Stimulated activated CD4-positive, alpha-beta T cell treated with anti-CD3 and anti-CD28 coated beads, Interleukin-15, amount 100 ng/mL, for 1 hour (primary cell): ENCODE measurements at places on chromosomes 2 and 18.

GRCh38 chr2:73103018-73103542 lies 9.7 kb downstream of the RAB11FIP5 start:
- DNase-seq, result no peak

- no peak for DNase-seq
Observed at GRCh38 chr2:8169443-8169842, 512.4 kb upstream of the ID2 start.

GRCh38 chr2:5373200-5373599 lies 319.0 kb upstream of the SOX11 start:
- DNase-seq, result no peak

DNA sequence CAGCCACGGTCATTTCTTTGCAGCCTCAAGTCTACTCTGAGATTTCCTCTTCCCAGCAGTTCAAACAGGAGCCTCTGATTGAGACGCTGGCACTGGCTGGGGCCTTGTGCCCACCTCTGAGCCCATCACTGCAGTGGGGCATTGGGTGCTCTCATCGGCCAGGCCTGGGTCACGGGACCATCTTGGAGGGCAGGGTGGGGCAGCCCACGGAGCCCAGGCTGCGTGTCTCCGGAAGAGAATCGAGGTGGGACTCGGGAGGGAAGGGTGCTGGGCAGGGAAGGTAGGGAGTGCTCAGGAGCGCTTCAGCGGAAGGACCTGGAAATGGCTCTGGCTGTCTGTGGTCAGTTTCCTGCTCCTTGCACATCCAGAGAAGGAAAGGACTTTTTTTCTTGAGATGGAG lies 82.4 kb downstream of the RTP5 start:
- no peak for DNase-seq

DNA sequence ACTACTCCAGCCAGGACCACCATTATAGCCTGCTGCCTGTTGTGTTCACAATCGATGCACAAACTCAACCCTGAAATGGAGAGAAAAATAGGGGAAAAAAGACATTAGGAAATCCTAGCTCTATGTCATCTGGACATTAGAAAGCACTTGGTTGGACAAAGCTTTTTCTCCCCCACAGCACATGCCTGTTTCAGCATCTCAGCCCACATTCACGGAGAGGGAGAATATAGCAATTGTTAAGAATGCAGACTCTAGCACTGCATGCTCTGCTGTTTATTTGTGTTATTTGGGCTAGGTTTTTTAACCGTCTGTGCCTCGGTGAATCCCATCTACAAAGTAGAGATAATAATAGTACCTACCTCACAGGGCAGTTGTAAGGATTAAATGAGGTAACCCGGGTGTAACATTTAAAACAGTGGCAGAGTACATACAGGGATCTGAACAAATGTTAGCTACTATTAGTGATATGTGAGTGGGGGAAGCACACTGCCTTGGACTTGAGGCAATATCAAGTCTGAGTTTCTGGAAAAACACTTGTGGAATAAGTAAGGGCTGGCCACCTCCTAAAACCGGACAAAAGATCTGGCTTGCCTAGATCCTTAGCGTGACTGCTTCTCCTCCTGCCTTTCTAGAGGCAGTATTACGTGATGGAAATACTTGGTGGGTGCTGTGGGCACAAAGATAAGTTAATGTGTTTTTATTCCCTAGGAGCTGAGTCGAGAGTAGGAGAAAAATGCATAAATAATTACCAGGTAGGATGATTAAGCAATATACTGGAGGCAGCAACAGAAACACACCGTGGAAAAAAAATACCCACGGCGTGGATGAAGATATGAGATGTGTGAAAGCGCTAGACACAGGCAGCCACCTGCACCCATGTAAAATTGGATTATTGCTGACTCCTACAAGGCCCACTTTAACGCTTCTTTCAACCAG lies 1.0 kb upstream of the PPP1CB start:
- no peak for DNase-seq

DNA sequence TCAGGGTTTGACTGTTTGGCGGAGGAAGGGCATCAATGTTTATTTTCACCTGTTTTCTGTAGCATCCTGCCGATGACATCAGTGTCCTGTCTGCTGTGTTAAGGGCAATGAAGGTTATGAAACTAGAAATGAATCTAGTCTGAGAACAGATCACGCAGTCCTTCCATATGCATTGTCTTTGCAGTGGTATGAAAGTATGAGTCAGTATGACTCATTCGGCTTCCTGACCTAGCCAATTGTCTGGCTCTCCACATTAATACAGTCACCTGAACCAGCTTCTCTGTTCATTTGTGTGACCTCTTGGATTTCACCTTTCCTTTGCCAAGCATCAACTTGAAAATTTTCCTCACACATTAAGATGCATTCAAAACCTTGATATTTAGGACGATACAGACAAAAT lies 353.8 kb downstream of the RND3 start:
- no peak for DNase-seq

DNA sequence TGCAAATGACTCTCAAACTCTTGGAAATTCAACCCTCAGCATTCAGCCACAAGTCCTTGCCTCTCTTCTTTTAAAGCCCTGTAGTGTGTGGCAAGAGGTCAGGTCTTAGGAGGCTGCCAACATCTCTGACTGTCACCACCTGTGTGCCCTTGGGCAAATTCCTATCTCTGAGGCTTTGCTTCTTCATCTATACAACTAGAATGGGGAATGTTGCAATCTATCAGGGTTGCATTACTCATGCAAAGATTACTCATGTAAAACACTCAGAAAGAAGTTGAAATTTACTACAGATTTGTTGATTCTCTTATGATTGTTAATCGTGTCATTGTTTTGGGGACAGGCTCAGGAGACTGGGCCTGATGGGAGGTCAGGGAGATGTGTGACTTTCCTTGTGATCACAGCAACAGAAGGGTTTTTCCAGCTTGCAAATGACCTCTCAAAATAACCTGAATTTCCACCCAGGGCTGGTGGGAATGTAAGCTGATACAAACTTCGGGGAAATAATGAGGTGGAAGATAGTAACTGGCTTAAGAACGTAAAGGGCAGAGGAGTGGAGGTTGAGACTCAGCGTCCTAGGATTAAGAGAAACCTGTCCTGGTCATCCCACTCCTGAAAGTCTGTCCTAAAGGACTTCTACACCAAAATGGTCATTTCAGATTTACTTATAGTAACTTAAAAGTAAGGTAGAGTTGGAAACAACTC lies 32.1 kb upstream of the SIGLEC15 start:
- DNase-seq, result no peak

DNA sequence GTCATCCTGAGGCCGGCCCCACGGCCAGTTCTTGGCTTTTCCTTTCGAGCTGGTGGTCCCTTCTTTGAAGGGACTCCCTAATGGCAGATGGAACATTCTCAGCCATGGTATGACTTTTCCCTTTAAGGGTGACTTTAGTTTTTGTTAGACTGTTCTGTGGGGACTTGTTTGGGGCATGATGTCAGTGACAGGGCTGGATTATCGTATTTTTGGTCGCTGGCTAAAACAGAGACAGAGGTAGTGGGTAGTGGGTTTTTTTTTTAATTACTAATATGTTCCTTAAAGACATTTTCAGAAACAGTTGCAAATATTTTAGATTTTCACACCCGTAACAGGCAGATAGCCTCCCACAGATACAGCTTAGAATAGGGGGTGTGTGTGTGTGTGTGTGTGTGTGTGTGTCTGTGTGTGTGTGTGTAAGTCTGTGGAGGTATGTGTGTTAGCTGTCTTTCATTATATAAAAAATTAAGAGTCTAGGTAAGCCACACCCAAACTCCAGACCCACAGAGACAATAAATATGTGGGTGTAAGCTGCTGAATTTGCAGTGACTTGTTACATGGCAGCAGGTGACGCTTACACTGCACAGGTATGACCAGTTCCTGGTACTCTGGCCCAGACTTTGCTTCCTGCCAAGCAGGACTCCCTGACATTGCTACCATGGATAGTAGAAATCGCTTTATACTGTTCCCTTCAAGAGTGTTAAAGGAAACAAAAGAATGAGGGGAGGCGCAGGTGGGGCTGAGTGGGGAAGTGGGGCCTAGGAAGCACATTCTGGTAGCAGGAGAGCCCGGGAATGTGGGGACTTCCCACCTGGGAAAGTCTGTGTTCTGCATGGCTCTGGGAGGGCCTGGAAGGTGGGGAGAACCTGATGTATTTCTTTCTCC lies 20.9 kb downstream of the NCK2 start:
- no peak for DNase-seq

DNA sequence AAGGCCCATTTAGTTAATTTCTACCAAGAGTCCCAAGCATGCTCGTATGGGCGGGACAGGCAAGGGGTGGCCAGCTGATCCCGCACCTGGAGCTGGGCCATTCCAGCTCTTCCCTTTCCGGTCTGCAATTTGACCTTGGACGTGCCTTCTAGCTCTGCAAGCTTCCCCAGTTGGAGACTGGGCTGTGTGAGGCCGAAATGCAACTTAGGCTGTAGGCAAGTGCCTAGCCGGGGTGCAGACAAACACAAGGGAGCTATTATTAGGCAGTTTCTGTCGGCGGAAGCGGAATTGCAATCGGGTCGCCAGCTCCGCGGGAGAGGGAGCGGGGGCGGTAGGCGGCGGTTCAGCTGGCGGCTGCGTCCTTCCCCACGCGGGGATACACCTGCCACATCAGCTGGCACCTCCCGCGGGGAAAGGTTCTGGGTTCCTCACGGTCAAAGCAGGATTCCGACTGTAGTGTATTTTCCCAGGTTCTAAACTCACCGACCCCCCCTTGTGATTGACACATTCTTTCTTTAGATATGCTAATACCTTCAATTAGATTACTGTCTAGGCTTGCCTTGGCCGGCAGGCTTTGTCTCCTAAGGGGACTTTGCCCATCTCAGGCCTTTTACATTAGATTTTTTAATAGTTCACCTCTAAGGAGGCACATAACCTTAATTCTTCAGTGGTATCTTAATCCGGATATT lies 17.1 kb upstream of the ZNF532 start:
- no peak for DNase-seq

- no peak for DNase-seq
Observed at GRCh38 chr2:235774153-235774870, 280.5 kb downstream of the AGAP1 start.

DNA sequence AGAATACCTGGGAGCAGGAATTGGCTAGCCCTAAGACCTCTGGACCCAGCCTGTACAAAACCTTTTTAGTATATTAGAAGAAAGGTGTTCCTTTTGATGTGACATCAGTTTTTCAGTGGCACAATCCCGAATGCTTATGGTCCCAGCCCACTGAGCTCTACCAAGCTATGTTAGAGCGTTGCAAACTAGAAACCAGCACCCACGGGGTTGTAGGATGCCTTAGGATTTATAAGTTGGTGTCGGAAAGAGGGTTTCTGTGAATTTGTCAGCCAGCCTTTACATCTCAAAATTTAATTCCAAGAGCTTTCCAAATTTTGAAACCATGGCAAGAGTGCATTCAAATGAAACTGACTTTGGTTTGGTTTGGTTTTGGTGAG lies 499 bp upstream of the LMAN1 start:
- DNase-seq, result no peak

- DNase-seq, result no peak
Observed at GRCh38 chr2:172782506-172783164, 47.0 kb downstream of the RAPGEF4 start.

DNA sequence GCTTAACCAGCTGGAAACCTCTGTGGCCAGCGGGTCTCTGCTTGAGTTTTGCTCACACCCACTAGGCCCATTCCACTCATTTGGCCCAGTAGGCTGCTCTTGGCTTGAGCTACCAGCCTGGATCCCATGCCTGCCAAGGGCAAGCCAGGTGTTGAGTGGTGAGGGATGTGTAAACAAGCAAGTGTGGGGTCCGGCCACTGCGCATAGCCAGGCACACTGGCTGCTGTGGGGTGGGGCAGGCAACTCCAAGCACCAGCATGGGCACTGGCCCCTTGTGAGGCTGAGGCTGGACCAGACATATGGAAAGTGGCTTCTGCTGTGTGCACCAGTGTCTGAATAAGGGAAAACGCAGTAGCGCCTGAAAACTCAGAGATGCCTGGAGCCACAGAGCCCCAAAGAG lies 732.7 kb downstream of the NR4A2 start:
- DNase-seq, result no peak
